ENCODE measurements at places on chromosomes 5 and 9.

- no peak for DNase-seq
Observed at GRCh38 chr9:37328556-37329227, 93.8 kb upstream of the GRHPR start.

DNA sequence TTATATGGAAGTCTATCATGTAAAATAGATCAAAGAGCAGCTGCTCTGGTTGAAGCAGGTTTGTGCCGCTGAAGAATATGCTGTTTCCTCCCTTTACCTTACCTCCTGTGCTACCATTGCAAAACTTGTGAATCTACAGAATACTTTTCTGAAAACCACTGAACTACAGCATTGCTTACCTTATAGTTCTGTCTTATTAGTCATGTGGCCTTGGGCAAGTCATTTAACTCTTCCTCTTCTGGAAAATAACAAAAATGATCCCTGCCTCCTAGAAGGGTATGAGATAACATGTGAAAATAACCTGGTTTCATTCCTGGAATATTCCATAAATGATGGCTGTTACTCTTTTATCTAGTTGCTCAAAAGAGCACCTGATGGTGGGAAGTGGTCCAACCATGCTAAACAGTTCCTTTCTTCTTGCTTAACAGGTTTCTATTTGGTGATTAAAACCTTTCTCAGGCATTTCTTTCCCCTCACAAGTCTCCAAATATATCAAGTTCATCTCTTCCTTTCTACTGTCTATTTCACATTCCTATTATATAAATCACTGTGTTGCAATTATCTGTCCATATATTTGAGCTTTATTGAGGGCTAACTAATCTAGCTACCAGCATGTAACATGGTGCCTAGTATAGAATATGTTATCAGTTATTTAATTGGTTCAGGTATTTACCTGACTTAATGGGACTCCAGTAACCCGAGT, 15.0 kb downstream of the TRIM32 start:
- no peak for DNase-seq

- no peak for DNase-seq
Observed at GRCh38 chr9:3708751-3709150, 182.9 kb upstream of the RFX3 start.

DNA sequence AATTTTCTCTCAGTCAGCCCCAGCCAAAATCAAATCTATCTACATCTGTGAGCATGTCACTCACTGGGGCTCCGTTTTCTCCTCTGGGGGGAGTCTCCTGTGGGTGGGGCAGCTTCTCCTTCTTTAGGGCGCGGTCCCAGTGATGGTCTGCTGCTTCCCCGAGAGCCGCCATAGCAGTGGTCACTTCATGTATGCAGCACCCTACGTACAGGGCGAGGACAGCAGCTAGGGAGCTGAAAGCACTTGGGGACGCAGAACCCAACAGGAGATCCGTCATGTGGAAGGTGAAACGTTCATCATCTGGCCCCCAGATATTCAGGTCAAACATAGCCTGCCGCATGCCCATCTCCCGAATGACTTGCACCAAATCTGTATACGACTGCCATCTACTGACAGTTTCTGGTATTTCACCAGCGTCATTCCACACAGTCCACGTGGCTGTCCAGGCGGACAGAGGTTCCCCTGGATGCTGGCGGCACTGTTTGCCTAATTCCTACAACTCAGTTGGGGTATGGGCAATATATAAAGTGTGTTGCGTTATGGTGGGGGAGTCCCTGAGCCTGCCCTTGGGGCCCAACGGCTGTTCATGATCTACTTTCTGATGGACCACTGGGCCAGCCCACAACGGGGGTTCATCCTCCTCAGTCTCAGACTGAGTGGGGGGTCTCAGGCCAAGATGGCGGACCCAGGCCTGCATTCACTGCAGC, 795.0 kb downstream of the EFNA5 start:
- no peak for DNase-seq

GRCh38 chr9:78857373-78858225, 560.7 kb downstream of the PSAT1 start:
- peak; percentile 77 for DNase-seq

- DNase-seq, result no peak
Observed at GRCh38 chr5:527646-528628, 3.7 kb upstream of the SLC9A3 start.

GRCh38 chr5:56681346-56681745, 134.0 kb upstream of the MAP3K1 start:
- DNase-seq, result no peak

DNA sequence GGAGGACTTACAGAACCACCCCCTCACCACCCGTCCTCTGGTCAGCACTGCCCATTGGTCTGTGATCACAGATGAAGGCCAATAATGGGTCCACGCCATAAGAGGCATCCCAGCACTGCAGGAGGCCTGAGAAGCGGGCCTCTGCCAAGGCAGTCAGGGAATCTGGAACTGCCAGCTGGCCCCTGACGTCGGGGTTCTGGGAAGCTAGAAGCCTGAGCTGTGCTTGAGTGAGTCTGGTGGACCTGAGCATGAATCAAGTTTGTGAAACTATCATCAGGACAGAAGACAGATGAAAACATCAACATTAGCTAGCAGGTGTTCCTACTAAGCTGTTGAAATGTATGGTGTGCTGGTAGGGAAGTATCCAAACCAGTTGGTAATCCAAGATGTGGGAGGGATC, 7.8 kb downstream of the ANGPTL2 start:
- no peak for DNase-seq

DNA sequence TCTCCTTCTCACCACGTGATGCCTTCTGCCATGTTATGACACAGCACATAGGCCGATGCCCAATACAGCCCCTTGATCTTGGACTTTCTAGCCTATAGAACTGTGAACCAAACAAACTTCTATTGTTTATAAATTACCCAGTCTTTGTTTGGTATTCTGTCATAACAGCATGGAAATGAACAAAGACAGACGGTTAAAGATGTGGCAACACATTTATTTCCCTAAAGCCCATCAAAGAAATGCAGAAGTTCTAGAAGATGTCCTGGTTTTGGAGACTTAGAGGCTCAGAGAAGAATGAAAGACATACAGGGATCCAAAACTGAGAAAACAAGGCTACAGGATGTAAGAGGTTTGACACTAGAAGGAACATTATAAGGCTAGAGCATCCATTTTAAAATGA, 600.8 kb upstream of the DAB2 start:
- DNase-seq, result no peak

DNA sequence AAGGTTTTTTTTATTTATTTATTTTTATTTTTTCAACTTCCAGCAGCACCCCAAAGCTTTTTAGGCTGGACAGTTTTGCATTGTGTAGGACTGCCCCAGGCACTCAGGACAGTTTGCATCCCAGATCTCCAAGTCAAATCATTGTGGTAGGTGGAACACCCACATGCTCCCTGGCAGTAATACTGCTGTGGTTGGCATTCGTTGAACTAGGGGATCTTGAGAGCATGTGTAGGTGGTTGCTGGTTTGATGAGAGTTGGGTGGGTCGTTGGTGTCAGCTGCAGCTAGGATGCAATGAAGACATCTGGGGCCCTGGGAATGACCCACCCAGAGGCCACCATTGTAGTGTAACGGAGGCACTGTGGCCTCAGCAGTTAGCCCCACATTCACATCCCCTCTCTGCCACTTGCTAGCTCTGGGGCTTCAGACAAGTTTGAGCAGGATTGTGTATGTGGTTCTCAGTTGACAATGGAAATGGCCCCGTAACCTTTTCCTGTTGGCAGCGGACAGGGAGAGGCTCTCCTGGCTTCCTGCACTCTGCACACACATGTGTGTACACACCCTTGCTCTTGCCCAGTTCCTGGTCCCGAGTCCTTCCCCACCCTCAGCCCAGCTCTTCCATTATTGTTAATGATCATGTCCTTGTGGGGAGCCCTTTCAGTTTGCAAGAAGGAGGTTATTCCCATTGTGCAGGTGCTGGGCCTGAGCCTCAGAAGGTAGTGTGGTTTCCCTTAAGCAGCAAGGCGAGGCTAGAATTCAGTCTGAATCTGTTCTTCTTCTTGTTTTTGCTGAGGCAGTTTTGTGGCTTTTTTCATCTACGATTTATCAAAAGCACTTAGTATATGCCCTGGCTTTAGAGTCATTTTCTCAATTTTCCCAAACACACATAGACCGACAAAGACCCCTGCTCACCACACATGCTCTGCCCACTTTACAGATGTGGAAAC, 46.5 kb downstream of the PPARGC1B start:
- no peak for DNase-seq

GRCh38 chr9:73149371-73150067, 2.1 kb upstream of the ANXA1 start:
- peak; percentile 60 for DNase-seq

DNA sequence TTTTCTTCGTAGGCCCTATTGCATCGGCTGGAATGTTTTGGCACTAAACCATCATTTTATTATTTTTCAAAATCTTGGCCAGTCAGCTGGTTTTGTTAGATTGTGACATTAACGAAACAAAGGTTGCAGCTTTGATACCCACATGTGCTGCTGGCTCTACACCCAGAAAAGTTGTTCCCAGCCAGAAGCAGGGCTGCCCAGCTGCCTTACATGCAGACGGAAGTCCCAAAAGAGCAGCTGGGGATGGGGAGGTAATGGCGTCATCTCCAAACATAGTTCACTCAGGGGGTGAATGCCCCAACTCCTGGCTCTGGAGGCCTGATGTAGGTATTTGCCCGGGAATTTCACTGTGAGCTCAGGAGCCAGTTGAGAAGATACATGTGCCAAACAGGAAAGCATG, 23.3 kb downstream of the TMEM171 start:
- no peak for DNase-seq

GRCh38 chr9:134026981-134027380, 1.7 kb downstream of the BRD3OS start:
- DNase-seq, result no peak

DNA sequence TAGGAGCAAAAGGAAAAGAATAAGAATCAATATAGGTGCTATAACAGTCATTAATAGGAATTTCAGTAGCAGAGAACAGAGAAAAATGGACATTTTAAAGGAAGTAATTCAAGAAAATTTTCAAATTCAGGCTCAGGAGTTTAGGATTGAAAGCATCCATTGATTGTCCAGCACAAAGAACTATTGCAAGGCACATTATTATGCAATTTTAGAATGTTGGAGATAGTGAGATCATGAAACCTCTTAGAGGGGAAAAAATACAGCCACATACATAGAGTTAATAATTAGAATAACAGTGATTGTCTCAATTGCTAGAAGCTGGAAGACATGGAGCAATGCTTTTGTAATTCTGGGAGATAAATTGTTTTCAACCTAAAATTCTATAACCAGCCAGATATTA, 31.5 kb downstream of the CNTLN start:
- DNase-seq, result no peak

DNA sequence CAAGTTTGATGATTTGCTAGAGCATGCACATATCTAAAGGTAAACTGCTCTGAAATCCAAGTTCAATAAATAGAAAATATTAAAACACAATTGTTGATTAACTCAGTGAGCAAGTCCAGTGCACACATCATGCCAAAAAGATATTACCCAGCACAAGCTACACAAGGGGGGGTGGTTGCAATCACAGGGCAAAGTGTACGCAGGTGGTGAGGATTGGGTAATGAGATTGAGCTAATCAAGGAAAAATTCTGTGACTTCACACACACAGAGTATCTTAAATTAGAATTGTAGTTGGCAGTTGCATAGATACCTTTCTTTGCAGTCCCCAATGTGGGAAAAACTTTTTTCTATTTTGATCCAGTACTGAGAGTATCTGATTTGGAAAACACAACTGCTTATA, 156.1 kb upstream of the NTRK2 start:
- no peak for DNase-seq

- no peak for DNase-seq
Observed at GRCh38 chr9:237141-237857, 22.6 kb downstream of the DOCK8 start.

DNA sequence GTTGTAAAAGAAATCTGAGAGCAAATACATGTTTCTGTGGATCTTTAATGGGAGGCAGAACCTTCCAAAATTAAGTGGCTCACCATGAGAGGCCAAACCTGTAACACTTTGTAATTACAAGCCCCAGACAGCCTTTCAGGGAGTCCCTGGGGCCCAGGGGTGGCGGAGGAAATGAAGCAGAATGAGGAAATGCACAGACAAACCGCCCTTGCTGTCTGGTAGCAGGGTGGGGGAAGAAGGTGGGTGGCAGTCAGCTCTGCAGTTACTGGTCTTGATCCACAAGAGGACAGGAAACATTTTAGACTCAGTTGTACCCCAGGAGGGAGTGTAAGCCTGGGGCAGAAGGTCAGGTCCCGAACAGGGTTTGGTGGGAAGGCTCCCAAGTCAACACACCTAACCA, 6.5 kb downstream of the ARL14EPL start:
- no peak for DNase-seq

DNA sequence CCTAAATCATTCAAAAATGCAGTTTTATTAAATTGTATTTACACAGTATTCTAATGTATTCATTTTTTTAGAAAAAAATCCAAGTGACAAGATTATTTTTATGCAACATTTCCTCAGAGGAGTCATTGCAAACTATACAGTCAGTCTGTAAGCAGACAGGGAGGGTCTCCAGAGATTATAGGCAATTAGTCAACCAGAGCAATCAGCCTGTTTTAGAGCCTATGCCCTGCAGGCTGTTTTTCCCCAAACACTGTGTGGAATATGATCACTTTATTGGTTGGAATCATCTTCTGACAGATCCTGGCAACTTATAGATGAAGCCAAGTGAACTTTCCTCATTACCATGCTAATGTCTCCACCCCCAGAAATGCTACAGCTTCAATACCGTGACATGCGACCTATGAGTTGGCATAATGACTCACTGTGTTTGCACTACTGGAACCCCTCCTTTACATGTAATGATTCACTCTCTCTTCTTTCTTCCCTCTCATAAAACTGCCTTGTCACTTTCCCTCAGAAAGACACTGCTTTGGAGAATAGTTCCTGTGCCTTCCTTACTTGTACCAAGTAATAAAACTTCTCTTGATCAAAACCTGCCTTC, 577.7 kb upstream of the FTMT start:
- DNase-seq, result no peak

- DNase-seq, result no peak
Observed at GRCh38 chr5:117463881-117464570, 889.4 kb upstream of the SEMA6A start.

DNA sequence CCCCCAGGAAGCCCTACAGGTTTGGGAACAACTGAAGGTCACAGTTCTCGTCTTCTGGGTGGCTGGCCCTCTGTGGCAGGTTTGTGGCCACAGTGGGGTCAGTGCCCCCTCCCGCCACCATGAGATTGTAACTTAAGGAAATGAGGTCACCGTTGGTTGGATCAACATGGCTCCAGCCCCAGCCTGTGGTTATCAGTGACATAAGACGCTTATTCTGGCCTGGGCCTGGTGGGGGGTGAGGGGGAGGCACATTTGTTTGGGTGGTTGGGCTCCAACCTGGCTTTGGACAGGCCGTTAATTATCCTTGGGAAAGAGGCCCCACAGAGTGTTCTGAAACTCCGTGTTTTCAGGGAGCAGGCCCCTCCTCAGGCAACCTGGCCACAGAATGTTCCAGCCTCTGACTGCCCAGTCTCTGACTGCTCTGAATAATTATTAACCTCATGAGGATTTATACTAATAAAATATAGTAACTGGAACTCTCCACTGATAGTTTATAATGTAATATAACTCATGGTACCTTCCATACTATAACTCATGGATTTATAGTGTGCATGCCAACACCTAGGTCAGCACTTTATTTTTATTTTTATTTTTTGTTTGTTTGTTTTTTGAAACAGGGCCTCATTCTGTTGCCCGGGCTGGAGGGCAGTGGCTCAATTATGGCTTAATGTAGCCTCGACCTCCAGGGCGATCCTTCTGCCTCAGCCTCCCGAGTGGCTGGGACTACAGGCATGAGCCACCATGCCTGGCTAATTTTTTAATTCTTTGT, 58.0 kb upstream of the RPL26L1 start:
- DNase-seq, result no peak

Data from NCI-H1436 treated with DMSO at 0.1 percent for 48 hours (cell line).